ENCODE measurements at places on chromosomes 1 and 21. TPM values are rescaled to one million over a fixed set of nuclear protein-coding genes. Genes with fewer than 3 reads are reported as not detected.

DNA sequence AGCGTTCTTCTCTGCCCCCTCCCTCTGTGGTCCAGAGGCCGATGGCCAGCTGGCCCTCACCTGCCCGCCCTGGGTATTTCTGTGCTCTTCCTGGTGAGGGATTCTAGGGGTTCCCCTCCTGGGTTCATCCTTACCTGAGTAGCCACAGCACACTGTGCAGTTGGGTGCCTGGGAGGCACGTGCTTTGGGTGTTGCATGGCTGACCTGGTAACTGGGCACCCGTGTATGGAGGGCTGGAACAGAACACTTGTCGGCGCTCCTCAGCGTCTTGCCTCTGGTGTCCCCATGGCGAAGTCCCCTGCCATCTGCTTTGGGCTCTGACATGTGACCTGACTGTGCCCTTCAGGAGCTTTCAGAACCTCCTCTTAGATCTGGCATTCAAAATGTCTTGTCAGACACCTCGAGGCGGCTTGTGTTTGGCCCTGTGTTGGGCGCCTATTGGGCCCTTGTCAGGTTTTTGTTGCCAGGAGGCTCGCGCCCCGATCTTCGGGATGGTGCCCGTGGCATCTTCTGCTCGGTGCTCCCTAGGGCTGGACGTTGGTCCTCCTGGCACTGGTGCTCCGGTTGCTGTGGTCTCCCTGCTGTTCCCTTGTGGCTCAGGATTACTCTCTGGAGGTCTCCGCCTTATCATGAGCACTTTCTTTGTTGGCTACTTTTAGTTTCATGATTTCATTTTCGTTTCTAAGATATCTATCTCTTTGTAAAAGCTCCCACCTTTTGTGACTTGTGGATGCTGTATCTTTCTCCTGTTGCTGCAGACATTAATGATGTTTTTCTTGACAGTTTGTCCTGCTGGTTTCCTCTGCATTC, 28.5 kb downstream of the SKI start:
- DNase-seq, result no peak

DNA sequence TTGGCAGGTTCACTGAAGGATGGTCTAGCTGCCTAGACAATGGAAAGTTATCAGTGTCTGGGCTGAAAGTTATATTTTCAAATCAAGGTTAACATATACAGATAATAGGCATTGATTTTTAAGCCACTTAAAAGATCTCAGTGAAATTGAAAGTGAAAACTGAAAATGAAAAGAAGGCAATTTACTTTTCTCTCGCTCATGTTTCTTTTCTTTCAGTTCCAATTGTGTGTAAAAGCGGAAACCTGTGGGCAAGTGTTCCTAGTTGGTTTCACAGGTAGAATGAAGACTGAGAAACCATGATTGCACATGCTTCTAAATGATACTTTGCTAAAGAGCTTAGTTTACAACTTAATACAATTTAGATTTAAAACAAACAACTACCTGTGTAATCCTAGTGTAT, 383.7 kb downstream of the ZP4 start:
- no peak for DNase-seq

- DNase-seq, result peak; percentile 84
Measured at GRCh38 chr1:21904454-21904703, 32.7 kb downstream of the HSPG2 start.

The PLA2G2C gene
- total RNA-seq, result not detected

GRCh38 chr1:1987142-1987510, 16.5 kb downstream of the CFAP74 start:
- DNase-seq, result no peak

The KIF26B gene
- 8.0 TPM for total RNA-seq

- DNase-seq, result no peak
Measured at GRCh38 chr1:55181666-55182065, 33.5 kb downstream of the USP24 start.

DNA sequence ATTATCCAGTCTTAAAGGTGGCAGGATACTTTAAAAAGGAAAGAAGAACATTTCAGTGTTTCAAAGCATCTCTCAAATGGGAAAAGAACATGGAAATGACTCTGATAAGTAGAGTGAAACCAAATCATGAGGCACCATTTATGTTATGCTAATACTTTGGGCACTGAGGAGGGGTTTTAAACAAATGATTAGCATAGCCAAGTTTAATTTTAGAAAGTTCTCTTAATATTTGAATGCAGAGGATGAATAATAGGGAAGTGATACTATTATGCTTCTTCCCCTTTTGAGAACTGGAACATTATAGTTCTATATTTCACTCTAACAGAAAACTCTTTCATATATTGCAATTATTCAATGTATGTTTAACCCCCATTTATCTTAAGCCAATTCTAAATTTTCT, 1181.9 kb upstream of the PRMT6 start:
- DNase-seq, result no peak

DNA sequence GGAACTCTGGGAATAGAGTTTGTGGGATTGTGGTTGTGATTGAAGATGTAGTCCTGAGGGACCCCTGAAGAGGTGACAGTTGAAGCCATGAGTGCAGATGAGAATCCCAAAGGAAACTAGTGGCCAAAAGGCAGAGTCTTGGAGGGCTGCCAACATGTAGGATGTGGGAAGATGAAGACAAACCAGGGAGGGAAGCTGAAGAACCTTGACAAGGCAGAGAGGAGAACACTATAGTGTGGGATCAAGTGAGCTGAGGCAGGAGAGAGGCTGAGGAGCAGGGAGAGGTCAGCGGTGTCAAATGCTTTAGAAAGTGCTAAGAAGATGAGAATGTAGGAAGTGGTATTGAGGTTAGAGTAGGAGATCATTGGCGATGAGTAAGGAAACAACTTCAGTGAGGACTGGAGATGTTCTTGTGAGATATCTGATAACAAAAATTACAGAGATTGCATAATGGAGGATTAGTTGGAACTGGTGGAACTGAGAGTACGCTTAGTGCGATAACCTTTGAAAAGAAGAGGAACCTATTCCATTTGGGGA, 88.5 kb upstream of the VCAM1 start:
- DNase-seq, result no peak

The SARS1 gene
- total RNA-seq, result 239 TPM

- no peak for DNase-seq
Measured at GRCh38 chr1:76494807-76495206, 372.5 kb upstream of the ST6GALNAC5 start.

- no peak for DNase-seq
Measured at GRCh38 chr1:84146411-84147032, 2.5 kb downstream of the PRKACB start.

The MNDA gene
- total RNA-seq, result 2.1 TPM

- DNase-seq, result no peak
Measured at GRCh38 chr1:232962761-232963745, 12.6 kb downstream of the NTPCR start.

GRCh38 chr1:27763358-27763757, 9.7 kb upstream of the STX12 start:
- DNase-seq, result no peak

DNA sequence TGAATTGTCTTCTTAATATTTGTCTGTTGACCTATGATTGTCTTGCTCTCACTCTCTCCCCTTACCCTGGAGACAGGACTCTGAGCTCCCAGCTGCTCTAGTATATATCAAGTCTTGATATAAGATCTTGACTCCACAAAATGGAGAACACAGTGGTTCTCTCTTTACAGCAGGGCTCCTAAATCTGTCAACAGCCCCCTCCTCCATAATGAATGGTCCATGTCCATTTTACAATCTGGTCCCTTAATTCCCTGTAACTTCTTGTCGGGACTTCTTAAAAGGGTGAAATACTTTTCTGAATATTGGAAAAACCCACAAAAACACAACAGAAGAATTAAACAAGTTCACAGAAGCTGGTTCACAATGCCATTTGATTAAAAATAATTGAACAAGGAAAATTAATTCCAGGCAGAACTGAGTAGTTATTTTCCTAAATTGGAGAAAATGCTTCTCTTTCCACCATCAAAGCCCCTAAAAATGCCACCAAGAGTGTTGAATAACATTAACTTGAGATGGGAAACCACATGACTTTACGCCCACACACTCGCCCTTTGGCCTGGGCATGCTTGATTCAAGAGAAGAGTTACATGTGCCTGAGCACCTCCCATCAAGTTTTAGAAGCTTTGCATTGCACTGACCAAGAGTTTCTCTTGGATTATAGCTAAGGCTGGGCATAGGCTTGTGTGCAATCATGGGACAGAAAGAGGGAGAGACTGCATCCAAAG, 109.8 kb downstream of the TOMM20 start:
- DNase-seq, result peak; percentile 0

The PMF1 gene
- 59.3 TPM for total RNA-seq
